Fibroblast of the aortic adventitia (primary cell): ENCODE measurements at places on chromosomes 2 and 18. TPM values are rescaled to one million over a fixed set of nuclear protein-coding genes. Genes with fewer than 3 reads are reported as not detected.

DNA sequence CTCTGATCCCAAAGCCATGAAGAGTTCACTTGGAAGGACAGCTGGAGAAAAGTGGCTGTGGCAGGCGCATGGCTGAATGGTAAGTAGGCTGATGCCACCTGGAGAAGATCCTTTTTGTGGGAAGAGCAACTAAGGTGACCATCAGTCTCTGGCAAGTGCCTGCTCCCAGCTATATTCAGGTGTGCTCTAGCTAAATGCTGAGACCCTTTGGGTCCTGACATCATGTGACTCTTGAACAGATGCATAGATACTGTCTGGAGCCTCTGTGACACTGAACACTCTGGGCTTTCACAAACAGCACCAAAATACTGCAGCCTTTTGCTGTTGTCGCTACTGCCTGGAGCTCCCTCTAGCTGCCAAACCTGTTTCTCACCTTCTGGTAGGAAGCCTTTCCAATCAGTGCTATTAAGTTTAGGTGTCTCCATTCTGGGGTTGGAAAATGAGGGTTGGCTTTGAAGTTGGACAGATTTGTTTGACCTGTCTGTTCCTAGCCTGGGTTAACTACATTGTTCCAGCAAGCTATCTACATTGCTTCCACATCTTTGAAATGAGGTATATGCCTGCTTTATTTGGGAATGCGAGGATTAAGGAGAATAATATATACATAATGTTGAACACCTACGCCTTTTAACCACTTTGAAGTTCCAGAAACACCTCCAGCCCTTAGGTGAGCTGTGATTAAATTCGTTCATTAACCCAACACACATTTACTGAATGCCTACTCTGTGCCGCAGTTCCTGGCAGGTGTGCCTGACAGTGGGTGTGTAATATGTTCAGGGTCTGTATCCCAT, 3.1 kb downstream of the EGR4 start:
- DNase-seq: peak; percentile 14

DNA sequence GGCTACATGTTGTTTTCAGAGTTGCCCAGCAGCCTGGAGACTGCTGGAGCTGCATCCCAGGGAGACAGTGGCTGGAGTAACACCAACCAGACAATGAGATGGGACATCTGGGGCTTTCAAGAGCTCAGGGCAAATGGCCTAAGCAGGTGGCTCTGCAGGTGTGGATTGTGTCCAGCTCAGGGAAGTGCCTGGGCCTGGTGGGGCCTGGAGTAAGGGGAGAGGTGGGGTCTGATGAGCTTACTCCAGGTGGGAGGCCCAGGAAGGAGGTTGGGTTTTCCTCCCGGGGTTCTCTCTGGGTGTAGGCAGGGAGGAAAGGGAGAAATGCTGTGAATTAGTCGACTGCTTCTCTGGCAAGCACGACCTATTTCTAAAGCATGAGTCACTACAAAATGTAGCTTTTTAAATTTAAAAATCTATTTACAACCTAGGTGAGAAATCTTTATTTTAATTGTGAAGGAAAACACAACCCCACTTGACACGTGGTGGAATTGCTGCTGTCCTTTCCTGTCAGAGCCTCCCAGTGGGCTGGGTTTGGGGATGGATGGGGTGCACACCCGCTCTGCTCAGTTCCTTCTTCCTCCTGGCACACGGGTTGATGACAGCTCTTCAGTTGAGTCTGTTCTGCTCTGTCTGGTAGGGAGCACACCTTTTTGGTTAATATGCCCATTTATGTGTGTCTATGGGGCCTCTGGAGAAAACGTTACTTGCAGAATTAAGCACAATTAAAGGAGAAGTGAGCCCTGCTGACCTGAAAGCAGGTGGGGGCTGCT, 81.6 kb downstream of the SH3RF3 start:
- DNase-seq: peak; percentile 60

DNA sequence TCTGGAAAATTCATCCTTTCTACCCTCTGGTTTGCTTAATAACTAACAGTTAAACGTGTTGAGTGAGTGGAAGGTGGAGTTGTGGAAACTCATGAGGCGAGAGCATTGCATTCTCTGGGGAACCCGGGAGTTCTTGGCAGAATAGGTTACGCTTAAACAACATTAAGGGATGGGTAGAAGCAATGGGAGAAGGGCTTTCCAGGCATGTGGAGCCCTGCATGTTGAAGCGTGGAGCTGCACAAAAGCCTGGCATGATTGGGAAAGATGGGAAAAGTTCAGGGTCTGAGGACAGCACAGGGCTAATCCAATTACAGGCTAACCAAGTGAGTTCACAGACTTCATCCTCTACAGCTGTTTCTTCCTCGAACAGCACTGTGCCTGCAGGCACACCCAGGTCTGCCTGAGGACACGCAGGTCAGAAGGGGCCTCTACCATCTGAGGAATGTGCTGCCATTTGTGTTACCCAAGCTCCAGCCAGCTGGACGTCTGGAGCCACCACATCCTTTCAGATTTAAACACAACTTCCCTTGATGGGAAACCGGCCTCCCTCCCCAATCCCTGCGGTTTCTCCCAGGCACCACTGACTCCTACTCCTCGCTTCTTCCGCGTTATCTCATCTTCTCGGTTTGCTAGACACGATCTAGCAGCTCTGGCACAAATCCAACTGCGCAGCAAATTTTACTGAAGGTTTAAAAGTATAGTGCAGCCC, 164.2 kb downstream of the ANTXR1 start:
- peak; percentile 97 for DNase-seq

- no peak for DNase-seq
These were observed 16.7 kb downstream of the SRSF7 start for GRCh38 chr2:38734299-38735058.

DNA sequence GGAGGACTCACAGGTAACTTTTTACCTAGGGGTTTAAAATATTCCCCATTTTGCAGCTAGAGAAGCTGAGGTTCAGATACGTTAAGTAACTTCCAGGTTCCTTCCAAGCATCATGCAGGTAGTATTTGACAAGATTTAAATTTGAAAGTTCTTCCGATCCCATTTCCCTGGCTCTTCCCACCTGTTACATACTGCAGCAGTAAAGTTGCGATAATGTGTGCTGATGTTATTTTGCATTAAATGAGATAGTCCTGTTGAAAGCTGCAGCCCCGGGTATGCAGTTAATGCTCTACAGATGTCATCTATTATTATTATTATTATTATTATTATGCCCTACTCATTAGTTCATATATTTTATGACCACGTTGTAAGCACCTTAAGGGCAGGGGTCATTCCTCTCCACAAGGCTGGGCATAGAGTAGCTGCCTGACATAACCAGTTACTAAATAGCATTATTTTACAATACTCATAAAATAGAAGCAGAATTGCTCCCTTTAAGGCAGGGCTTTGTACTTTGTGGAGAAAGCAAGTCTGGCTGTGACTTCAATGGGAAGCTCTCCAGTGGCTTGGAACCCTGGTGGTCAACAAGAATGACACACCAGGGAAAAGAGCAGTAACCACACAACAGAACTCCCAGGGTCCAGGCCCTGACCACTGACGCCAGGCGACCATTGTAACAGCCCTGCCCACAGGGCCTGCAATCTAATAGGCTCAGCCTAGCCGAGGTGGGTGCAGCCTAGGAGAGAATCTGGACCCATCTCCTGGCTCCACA, 112.0 kb upstream of the STPG4 start:
- no peak for DNase-seq

The RPE gene
- total RNA-seq: 69.6 and 97.3 TPM in 2 replicates

The TUBA3E gene
- not detected in 2 replicates for total RNA-seq

DNA sequence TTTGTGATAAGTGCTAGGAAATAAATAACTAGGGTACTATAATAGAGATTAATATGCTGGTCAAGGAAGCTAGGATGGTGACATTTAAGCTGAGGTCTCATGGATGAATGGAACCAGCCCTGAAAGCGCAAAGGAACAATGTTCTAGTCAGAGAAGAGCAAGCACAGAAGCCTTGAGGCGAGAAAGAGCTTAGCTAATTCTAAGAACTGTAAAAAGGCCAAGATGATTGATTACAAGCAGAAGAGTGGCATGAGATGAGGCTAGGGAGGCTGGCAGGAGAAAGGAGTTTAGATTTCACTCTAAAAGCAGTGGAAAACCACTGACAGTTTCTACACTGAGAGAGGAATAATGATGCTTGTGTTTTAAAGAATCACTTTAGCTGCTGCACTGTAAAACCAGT, 3.4 kb upstream of the YIPF4 start:
- DNase-seq: no peak

GRCh38 chr2:7012141-7012764, 95.0 kb downstream of the RNF144A start:
- DNase-seq: peak; percentile 27

The TRIM43 gene
- total RNA-seq: not detected in 2 replicates

The LDAH gene
- total RNA-seq: 7.4 and 21.8 TPM in 2 replicates

- no peak for DNase-seq
These were observed 14.4 kb downstream of the PHLPP1 start for GRCh38 chr18:62729487-62730386.

DNA sequence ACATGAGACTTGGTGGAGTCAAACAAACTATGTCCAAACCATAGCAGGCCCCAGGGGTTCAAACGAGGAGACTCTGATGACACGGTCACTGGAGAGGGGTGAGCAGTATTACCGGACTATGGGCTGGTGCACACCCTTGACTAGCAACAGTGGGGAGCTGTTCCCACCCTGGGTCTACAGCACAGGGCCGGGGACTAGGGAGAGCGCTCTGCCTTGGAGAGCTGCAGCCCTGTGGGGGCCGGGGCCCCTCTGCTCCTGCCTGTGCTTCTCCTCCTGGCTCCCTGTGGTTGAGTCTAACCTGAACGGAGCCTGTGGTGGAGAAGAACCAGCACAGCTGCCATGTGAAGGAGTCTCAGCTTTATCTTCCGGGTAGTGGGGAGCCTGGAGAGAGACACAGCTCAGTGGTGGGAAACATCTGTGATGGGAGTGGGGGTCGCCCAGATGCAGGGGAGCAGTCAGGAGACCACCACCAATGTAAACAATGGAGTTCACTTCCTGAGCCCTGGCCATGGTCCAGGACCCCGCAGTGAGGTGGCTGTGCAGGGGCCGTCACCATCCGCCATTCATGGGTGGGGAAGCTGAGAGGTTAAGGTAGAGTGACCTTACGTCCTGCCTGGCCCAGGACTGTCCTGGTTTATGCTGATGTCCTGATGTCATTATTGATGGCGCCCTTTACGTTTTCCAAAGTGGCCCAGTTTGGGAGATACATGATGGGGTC, 195.7 kb upstream of the TWIST2 start:
- no peak for DNase-seq
